ENCODE measurements at places on chromosomes 11 and 22.

- DNase-seq = no peak
These were observed 58.8 kb downstream of the BMAL1 start for GRCh38 chr11:13336246-13336878.

DNA sequence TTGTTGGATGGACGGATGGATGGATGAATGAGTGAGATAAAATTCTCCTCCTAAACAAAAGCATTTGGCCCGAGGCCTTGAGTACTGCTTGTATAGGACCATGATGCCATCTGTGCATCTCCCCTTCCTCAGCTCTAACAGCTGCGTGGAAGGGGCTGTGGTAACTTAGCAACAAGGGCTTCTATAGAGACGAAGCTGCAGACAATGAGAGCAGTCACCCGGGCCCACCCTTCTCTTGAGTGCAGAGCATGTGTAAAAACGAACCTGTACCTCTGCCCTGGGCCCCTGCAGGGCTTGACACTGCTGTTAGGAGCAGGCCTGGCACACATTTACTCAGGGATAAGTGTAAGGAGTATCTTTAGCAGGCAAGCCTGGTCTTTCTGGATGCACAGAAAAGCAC is 391.5 kb downstream of the CADM1 start:
- DNase-seq = no peak

DNA sequence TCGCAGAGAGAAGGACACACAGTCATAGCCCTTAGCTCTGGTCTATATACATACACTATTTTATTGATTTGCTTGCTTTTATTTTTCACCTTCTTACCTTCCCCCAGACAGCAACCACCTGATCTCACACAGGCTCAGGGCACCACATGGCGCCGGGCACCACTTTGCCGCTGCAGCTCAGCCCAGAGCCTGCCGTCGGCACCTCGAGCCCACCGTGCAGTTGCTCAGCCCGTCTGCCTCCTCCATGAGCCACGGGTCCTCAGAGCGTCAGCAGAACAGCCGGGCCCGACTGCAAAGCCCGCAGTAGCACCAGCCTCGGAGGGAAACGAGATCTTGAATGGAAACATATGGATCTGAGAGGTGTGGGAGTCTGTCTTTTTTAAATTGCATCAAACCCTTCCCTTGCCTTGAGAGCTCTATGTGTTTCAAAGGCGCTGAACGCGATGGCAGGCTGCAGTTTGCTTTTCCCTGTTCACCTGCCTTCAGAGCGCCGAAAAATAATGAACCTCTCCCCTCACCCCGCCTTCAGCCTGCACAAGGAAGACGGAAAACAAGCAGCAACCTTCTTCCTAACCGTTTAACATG is 505.4 kb downstream of the MN1 start:
- no peak for DNase-seq

GRCh38 chr11:6319001-6319703 is 1.1 kb downstream of the CAVIN3 start:
- no peak for DNase-seq

- no peak for DNase-seq
These were observed 41.0 kb upstream of the PRDM11 start for GRCh38 chr11:45105233-45105983.

DNA sequence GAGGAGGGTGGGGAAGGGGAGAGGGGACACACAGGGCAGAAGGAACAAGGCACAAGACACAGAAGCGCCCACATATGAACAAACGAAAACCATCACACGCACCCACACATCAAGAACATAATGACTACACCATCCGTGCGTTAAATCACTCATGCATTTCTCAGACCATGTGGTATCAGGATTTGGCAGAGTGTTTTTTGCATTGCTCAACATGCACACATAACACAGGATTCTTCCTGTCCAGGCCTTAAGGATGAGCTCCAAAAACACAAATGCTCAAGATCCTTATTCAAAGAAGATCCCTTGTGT is 309.5 kb downstream of the CADM1 start:
- no peak for DNase-seq

- DNase-seq = no peak
These were observed at the start of gene ARHGEF17 for GRCh38 chr11:73308003-73308960. TSS of gene ARHGEF17 (plus strand) at chr11:73308276. CDS start at chr11:73308639, 363 bp downstream.

DNA sequence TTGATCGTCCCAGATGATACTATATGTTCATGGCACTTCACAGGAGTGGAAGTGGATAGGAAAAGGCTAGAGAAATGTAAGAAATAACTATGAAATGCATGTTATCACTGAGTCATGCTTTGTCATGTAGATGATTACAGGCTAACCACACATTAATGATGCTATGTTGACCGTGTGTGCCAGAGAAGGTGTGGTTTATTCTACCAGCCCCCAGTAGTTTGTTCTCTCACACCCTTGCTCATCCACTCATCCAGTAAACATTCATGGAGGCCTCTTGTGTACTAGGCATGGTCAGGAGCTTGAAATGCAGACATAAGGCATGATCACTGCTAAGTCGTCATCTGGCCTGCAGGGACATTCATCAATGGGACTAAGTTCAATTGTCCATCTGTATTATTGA is 153.0 kb upstream of the PITPNB start:
- no peak for DNase-seq

- no peak for DNase-seq
These were observed 17.7 kb downstream of the ELF5 start for GRCh38 chr11:34495724-34496377.

DNA sequence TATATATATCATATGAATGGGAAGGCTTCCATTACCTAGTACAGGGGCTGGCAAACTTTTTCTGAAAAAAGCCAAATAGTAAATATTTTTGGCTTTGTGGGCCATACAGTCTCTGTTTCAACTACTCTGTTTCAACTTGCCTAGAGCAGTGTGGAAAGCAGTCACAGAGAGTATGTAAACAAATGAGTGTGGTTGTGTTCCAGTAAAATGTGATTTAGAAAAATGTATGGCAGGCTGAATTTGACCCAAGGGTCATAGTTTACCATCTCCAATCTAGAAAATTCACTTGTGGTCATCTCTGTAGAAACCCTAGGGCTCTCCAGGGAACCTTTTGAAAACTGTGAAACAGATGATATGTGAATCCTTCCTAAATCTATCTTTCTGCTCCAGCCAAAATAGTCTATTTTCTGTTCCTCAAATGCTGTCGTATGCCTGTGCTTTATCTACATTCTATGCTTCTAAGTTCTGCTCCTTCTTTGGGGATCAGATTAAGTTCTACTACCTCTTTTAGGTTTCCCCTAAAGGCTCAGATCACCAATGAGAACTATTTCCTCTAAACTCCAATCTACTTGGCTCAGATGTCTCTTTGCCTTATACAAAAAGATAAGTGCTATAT is 356.2 kb downstream of the METTL15 start:
- DNase-seq = no peak

DNA sequence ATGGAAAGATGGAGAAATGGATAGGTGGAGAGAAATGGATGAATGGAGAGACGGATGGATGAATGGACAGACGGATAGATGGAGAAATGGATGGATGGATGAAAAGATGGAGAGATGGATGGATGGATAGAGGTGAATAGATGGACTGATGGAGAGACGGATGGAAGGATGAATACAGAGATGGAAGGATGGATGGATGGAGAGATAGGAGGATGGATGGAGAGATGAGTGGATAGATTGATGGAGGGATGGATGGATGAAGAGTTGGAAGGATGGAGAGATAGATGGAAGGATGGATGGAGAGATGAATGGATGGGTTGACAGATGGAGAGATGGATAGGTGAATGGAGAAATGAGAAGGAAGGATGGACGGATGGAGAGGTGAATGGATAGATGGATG is 63.7 kb downstream of the FLRT1 start:
- no peak for DNase-seq

GRCh38 chr22:32475468-32476010 is 928 bp downstream of the FBXO7 start:
- no peak for DNase-seq

DNA sequence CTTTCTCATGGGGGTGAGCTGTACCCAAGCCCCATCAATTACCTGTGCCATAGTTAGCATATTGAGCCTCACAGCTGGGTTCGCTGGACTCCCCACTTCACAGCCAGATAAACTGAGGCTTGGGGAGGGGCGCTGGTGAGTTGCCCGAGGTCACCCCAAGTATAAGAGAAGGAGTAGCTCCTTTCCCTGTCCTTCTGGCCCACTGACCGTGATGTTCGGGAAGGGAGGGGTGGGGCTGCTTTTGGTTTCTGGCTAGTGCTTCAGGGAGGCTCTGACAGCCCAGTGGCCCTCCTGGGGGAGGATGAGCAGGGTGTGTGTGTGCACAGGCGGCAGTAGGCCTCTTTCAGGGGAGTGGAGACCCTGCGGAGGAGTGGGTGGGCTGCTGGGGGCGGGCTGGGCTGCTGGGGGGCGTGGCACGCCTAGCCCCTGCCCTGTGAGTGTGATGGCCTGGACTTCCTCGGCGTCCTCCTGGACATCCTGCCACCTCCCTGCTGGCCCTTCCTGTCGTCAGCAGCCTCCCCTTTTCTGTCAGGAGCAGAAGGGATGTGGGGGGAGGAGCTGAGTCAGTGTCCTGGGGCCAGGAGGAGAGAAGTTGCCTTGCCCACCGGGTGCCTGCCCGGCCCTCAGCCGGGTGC is 50.3 kb downstream of the TRIOBP start:
- no peak for DNase-seq

- no peak for DNase-seq
These were observed 1.2 kb downstream of the FAM89B start for GRCh38 chr11:65573391-65574079.

GRCh38 chr22:38239101-38239761 is 33.6 kb downstream of the TMEM184B start:
- no peak for DNase-seq

GRCh38 chr11:31521497-31522150 is 12.1 kb downstream of the ELP4 start:
- no peak for DNase-seq

- DNase-seq = no peak
These were observed 22.5 kb downstream of the RCN1 start for GRCh38 chr11:32113200-32113919.

- DNase-seq = no peak
These were observed 8.6 kb downstream of the MYEOV start for GRCh38 chr11:69302447-69303020.

- DNase-seq = no peak
These were observed 596.7 kb downstream of the JRKL start for GRCh38 chr11:96986516-96986915.

DNA sequence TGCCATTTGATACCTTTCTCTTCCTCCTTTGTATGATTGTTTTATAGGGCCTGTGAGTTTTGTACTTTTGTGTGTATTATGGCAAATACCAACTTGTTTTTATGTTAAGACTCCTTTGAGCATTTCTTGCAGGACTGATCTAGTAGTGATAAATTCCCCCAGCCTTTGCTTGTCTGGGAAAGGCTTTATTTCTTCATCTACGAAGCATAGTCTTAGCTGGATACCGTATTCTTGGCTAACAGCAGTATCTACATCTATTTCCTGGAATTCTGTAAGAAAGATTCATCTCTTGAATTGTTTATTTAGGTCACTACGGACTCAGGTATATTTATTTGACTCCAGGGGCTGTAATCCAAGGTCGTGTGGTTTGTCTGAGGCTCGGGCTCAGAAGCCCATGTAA is 6.0 kb upstream of the NDUFS8 start:
- no peak for DNase-seq

GRCh38 chr22:37345863-37346504 is 63.7 kb downstream of the CYTH4 start:
- no peak for DNase-seq

DNA sequence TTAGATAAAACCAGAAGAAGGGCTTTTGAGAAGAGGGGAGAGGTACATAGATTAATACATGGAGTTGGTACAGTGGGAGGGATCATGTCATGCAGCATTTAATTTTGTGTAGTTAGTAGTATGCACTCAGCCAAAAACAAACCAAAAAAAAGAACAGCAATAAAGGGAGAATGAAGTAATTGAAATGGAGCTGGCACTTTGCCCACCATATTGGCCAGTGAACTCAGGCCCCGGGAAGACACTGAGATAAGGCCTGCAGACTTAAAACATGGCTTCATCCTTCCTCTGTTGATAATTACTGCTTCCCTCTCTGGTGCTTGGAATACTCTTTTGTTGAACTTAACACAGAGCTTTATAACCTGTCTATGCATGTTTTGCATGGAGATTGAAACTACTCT is 3.1 kb downstream of the PANX1 start:
- no peak for DNase-seq

GRCh38 chr11:68870470-68870869 is 28.8 kb upstream of the CPT1A start:
- no peak for DNase-seq

DNA sequence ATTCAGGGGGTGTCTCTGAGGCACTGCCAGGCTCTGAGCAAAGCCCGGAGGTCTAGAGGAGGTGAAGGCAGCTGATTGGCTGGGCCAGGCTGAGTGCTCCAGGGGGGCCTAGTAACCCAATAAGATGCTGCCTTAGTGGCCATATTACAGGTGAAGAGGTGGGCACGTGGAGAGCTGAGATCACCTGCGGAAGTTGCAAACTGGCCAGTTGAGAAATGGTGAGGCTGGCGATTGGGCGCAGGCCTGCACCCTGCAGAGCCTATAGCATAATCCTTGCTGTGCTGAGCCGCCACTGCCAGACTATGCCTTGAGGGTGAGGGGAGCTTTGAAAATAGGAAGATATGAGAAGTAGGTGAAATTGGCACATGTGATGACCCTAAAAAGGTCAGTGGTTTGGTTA is 21.7 kb downstream of the DERL3 start:
- no peak for DNase-seq

GRCh38 chr11:126523441-126524205 is 168.1 kb downstream of the ST3GAL4 start:
- no peak for DNase-seq

- no peak for DNase-seq
These were observed 13.9 kb upstream of the TH start for GRCh38 chr11:2185324-2186085.

Data from stimulated activated CD8-positive, alpha-beta memory T cell treated with anti-CD3 and anti-CD28 coated beads, Interleukin-7, amount 100 ng/mL, for 1 hour (primary cell).